ENCODE measurements at places on chromosomes 5 and 9. TPM values are rescaled to one million over a fixed set of nuclear protein-coding genes. Genes with fewer than 3 reads are reported as not detected.

The TOR4A gene
- 9.7 TPM for polyA plus RNA-seq

The ENTPD2 gene
- 11.0 TPM for polyA plus RNA-seq

The RASGRF2 gene
- polyA plus RNA-seq: 2.4 TPM

DNA sequence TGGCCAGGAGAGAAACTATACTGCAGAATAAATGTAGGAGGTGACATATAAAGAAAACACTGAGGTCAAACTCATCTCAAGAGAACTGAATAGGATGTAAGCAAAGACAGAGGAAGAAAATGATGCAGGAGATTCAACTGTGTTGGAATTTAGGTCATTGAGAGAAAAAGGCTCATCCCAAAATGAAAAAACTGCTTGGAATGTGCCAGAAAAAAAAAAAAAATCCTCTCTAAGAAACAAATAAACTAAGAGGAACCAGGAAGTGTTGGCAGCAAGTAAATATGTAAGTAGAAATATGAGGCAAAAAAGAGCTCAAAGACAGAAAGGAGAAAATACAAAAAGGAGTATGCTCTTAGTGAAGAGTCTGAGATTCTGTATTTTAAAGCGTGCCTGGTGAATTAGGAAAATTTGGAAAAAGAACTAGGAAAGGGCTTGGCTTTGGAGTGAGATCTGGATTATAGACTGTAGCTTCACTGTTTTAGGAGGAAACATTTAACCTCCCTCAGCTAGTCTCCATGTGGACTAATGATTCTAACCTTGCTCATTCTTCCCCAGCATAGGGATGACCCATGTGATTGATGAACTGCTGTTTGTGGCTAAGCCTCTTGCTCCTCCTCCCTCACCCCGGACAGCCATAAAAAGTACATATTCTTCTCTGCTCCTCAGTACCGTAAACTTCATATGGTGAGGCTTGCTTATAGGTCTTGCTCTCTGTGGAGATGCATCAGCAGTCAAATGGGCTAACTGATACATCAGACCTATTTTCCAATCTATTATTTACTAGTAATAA, 185.6 kb upstream of the POU5F2 start:
- no peak for DNase-seq

DNA sequence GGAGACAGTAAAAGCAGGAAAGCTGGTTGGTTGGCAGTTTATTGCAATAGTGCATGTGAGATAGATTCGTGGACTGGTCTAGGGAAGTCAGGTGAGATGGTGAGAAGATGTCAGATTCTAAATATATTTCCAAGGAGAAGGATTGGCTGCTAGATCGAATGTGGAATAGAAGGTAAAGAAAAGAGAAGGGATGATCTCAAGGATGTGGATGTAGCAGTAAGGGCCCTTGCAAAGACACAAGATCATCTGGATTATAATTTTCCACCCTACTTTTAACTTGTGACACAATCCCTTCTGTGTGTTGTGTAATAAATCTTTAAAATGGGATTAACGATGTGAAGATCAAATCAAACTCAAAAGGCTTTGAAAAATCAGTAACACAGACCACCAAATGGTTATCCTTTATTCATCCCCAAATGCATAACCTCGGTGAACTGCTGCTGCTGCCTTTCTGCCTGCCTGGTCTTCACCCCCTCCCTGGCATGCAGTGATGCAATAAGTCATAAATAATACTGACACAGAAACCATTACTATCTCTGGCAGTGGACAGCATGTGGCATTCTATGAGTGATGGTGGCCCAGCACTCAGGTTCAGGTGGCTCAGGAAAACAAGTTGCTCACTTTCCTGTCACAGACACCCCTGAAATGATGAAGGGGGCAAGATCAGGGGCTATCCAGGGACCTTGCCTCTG, 178.4 kb downstream of the FAM114A2 start:
- no peak for DNase-seq

- DNase-seq: no peak
These were observed 16.9 kb downstream of the LCN9 start for GRCh38 chr9:135680056-135680455.
